ENCODE measurements at places on chromosomes 2 and 18.

- DNase-seq, result no peak
These were observed 16.8 kb downstream of the NPC1 start for GRCh38 chr18:23569299-23570063.

GRCh38 chr2:70062270-70062669 is 25.0 kb upstream of the PCBP1 start:
- no peak for DNase-seq

DNA sequence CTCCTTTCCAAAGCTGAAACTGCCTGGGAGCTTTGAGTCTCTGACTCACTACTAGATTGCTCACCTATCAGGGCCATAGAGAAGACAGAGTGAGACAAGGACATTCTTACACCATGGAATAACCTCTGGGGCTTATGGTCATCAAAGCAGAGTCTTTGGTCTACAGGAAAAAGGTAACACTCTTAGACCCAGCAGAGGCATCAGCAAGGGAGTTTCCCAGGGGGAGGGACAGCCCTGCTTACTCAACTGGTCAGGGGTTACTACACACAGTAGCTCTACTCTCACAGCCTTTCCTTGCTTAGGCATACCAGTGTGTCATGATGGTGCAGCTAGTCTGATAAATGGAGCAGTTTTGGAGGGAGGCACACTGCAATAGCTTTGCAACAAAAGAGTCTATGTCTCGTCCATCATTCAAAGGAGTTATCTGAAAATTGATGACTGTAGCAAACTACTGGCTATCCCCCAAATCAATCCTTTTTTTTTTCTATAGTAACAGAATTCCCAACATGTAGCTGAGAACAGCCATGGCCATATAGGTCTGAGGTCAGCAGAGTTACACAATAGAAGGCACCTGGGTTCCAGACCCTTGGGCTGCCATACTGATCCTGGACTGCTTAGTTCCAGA is 22.4 kb upstream of the CD28 start:
- no peak for DNase-seq

DNA sequence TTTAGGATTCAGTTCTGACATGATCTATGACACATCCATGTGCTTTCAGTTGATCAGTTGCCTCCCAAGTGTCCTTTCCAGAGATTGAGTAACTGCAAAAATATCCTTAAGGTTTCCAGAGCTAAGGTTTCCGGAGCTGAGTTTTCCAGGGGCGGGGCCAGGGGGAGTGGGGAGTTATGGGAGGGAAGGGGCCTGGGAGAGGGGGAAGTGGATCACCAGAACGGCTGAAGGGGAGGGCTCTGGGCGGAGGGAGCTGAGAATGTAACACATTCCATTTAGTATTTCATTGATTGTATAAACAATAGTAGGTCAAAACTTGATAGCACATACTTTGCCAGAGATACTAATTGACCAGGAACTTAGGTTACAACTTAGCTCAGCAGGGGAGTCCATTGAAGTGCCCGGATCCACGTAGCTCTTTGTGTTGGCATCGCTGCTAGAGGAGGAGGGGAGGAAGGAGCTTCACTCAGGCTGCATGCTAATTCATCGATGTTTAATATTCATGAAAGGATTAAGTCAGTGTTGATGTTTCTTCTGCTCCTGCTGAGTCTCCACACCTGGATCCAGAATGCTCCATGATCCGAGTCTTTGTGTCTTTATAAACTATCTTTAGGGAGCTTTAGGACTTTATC is 289.8 kb downstream of the ALPK2 start:
- DNase-seq, result no peak

- no peak for DNase-seq
These were observed 53.5 kb upstream of the C2orf15 start for GRCh38 chr2:99088017-99088416.

DNA sequence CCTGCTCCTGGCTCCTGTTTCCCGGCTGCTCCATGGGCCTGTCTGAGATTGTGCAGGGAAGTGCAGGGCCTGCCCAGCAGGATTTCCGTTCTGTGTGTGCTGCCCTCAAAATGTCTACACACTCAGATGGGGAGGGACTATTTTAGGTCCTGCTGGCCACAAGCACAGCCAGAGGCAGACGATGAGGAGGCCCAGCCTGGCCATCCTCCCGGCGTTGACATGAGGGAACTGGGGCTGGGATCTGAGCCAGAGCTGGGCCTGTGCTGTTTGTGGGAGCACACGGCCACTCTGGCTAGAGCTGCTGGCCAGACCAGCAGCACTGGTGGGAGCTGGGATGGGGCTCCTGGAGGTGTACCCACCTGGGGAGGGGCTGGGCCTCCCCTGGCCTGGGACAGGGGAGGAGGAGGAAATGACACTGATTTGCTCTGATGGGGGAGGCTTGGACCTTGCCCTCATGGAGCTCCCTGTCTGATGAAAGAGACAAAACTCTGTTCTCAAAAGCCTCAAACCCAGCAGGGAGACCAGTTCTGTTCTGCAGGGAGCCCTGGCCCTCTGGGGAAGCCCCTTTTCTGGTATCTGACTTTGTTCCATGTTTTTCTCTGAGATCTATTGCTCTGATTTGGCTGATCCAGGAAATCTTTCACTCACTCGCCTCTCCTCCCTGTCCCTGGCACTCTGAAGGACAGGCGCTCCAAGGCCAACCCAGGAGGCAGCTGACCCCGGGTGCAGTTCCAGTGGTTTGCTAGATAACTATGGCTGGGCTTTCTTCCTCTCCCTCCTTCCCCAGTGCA is 161.8 kb downstream of the DYSF start:
- DNase-seq, result peak; percentile 67

- no peak for DNase-seq
These were observed 38.8 kb upstream of the ERMN start for GRCh38 chr2:157364257-157364974.

- DNase-seq, result peak; percentile 32
These were observed 62.3 kb downstream of the VWA3B start for GRCh38 chr2:98149333-98149697.
